Left forelimb (tissue), 1 donor: ENCODE measurements at places on chromosomes 13 and 19.

GRCh38 chr13:111203736-111204389 lies 88.8 kb downstream of the ARHGEF7 start:
- DNase-seq = no peak

- DNase-seq = no peak
Observed at GRCh38 chr13:42354241-42355091, 82.5 kb downstream of the AKAP11 start.

DNA sequence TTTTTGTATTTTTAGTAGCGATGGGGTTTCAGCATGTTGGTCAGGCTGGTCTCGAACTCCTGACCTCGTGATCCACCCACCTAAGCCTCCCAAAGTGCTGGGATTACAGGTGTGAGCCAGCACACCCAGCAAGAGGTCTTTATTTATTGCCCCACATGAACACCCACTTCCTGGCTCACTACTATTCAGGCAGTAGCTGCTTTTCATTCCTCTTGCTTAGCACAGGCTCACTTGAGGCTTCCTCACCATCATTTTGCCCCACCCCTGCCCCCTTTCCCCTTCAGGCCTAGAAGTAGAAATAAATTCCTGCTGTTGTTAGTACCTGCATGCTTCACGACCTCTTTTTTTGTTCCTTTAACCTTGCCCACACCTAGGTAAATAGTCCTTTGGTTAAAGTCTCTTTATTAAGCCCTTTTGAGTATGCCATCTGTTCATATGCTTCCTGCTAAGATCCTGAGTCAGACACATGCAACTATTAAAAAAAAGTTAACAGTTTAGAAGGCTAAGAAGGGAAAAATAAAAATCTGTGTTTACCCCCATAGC lies 33.5 kb upstream of the ITM2B start:
- DNase-seq = no peak

- no peak for DNase-seq
Observed at GRCh38 chr19:2476451-2477140, 669 bp downstream of the GADD45B start.

GRCh38 chr19:45693106-45693788 lies 781 bp downstream of the QPCTL start:
- peak; percentile 83 for DNase-seq

DNA sequence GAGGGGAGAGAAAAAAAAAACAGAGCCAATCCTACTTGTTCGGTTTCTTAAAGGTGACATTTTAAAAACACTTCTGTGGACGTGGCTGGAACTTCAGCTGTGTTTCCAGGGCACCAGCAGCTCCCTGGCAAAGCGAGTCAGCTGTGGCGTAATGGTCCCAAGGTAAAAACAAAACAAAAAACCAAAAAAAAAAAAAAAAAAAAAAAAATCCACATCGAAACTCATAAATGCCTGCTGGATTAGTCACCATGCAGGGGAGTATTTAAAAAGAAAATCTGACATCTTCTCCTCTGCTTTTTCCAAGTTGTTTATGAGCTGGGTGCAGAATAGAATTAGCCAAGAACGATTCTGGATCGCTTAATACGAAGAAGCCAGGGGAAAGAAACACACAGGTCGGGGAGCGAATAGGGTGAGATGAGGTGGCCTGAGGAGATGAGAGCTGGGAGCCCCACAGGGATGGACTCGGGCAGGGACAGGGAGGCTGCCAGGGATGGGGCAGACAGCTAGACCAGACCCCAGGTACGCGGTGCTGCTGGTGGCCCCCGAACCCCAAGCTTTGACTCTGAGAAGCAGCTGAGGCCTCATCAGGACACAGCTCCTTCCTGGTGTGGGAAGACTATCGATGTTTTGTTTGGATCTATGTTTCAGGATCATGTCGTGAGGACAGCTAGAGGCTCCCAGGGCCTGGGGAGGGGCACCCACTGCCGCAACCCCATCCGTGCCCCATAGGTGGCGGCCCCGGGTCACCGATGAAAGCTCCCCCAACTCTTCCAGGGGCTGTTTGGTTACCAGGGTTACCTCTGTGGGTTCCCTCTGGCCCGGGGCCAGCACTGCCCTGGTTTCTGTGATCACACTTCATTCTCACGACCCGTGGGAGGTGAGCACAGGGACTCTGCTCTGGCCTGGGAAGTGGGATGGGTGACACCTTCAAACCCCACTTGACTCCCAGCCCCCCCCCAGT lies 3.1 kb upstream of the CTXN1 start:
- no peak for DNase-seq

GRCh38 chr19:55275851-55276719 lies 3.8 kb downstream of the HSPBP1 start:
- no peak for DNase-seq

- no peak for DNase-seq
Observed at GRCh38 chr13:34156841-34157365, 339.0 kb downstream of the RFC3 start.

- DNase-seq = no peak
Observed at GRCh38 chr13:83503424-83503823, 378.9 kb downstream of the SLITRK1 start.

GRCh38 chr13:44104969-44105368 lies 225.3 kb downstream of the LACC1 start:
- DNase-seq = no peak

- no peak for DNase-seq
Observed at GRCh38 chr13:46609052-46609451, 56.1 kb downstream of the LRCH1 start.

DNA sequence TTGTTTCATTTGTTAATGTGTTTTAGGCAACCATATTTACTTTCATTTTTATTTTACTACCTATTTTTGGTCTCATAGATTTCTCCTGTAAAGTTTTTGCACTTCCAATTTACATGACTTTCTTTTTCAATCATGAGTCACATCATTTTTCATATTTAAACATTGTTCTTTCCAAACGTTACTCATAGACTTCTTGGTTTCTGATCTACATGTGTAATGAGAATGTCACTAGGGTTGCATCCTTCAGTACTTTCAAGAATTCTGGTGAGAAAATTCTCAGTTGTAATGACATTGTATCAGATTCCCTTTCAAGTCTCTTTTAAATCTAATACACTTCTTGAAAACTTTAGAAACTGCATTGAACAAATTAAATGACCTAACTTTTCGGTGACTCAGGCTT lies 991.7 kb downstream of the EFNB2 start:
- no peak for DNase-seq

DNA sequence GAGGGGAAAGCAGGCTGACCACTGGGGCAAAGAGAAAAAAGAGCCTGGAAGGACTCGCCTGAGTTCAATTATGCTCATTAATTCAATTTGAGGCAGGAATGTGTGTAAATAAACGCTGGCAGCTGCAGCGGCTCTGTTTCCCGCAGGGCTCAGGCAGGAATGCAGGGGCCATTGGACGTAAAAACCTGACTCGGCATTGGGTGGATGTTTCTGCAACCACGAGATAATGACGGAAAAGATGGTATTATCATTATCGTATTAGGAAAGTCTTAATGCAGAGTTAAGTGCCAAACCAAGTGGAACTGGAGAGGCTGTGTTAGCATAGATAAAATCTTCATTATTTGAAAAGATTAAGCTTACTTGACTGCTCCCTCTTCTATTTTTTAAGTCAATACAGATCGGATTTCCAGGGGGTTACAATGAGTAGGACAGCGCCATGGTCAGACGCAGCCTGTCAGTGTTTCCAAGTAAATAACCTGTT lies 169.8 kb downstream of the SHISA2 start:
- no peak for DNase-seq

- no peak for DNase-seq
Observed at GRCh38 chr19:46472592-46472991, 1.2 kb upstream of the PNMA8A start.

DNA sequence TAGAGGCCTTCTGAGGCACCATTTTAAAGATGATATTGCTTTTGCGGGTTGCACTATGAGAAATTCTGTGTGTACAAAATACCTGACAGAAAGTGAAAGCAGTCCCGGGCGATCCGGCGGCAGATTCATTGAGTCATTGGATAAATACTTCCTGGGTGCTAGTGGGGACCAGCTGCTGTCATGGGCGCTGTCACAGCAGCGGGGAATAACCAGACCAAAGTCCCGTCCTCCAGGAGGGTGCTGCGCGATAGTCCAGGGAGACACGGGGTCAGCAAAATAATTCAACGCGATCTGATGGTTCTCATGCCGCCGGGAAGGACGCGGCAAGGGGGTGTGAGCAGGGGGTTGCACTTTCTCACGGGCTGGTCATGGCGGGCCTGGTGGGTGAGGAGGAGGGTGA lies 13.5 kb downstream of the ZFR2 start:
- DNase-seq = no peak

DNA sequence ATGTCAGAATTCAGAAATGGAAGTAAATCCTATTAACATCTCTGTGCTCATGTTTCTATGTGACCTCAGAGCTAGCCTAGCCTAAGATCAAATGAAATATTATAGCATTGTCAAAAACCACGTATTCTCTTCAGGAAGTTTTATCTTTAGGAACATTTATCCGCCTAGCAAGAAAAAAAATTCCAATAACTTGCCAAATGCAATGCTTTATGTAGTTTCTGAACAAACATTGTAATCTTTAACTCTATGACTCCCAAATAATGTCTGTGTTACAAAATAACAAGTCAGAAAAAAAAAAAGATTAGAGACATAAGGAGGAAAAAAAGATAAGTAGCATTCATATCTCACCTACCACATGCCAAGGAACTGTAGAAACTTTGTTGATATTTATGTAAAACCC lies 18.4 kb upstream of the IPO5 start:
- no peak for DNase-seq

DNA sequence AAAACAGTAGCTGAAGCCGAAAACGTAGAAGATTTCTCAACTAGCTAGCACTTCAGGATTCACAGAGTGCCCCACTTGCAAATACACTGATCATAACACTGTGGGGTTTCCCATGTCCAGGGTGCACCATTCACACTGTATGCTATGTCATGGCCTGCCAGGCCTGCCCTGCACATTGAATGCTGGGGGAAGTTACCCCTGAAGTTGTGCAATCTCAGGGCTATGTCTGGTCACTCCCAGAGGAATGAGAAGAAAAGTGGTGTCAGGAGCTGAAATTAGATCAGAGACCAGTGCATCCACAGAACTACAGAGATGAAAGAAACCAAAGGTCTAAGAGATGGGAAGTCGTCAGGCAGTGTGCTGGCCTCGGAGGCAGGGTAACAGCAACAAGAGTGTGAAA lies 196.8 kb downstream of the RAP2A start:
- DNase-seq = no peak

DNA sequence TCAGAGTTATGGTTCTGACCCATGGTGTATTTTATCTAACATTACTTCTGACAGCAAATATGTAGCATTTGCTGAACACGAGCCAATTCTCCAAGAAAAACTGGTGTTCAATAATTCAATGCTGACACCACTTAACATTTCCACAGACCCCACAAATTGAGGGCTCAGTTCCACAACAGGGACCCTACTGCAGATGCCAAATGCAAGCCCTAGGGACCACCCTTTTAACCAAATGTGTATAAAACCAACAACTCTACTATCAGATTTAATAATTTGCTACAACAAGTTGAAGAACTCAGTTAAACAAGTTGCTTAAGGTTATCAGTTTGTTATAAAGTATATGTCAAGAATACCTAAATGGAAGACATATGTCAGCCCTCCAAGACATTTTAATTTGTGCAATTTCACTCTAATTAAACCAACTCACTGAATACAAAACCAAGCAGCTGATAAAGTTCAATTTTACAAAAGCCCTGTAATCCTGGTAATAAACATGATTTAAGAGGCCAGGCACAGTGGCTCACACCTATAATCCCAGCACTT lies 6.7 kb downstream of the ZNF44 start:
- DNase-seq = no peak

DNA sequence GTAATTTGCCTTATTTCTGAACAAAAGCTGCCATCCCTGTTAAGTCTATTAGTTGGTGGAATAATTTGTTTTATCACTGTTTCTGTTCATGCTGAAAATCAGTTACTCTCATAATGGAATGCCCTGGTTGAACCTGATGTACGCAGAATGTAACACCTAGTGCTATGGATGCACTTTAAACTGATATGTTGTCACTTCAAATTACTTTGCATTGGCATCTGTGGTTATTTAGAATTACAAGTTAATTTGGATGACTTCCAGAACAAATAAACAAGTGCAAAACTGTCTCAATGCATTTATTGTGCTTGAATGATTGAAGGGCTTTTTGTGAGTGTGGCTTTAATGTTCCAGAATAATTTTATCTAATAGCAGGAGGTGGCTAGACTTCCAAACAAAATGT lies 368.2 kb upstream of the SLITRK5 start:
- DNase-seq = no peak

DNA sequence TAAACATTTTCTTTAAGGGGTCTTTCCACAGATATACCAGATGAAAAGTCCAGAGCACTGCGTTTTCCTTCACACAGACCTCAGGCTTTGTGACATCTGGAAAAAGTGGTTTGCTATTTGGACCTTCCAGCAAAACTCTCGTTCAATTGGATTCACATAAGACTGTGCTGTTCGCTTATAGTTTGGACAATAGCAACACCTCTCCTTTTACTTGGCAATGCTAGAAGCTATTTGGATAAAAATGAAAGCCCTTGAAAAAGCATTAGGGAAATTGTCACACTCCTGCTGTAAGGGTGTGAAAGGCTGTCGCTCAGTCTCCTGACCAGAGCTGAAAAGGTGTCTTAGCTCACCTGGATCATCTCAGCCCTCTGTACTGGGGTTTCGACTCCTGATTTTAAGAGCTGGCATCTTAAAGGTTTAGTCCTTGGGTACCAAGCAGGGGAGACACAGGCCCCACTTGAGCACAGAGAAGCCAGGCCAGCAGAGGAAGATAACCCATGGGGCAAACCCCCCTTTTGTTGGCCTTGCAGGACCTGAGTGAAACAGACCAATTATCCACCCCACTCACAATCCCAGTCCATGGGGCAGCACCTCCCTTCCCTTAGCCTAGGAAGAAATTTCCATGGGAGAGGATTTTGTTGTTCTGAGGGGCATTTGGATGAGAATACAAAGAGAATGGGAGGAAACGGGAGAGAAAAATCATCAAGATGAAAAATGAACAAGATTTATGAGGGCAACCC lies 257.6 kb downstream of the DLEU7 start:
- DNase-seq = no peak

- no peak for DNase-seq
Observed at GRCh38 chr13:32300920-32301319, 14.2 kb downstream of the ZAR1L start.

GRCh38 chr19:14401468-14402195 lies 17.5 kb downstream of the DDX39A start:
- DNase-seq = no peak

DNA sequence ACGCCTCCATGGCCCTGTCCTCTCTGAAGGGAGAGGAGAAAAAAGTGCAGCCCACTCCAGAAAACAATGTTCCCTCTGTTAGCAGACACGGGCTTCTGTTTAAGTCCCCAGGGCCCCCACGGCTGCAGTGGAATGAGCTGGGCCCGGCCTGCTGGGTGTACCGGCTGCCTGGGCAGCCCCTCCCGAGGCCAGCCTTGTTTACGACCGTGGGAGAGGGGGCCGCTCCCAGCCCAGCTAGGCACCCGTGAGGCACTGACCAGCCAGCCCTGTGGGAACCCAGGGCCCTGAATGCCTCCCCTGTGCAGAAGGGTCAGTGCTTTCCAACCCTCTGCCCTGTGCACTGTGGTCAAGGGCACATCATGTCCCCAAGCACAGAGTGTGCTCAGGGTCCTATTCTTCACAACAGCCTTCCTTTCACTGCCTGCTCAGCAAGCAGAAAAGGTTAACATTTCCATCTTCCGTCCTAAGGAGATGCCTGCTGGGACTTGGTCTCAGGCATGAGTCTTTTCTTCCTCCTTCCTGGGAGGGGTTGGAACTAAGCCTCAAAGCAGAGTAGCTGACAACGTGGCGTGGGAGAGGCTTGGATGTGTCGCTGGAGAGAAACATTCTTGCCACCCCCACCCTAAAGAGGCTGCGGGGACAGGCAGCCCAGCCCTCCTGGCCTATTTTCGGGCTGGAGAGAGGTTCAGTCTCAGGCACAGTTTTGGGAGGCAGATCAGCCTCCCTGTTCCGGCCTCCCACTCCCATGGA lies 90.1 kb downstream of the RGCC start:
- DNase-seq = no peak

- DNase-seq = no peak
Observed at GRCh38 chr19:47720669-47721422, 7.6 kb downstream of the EHD2 start.
